ENCODE measurements at places on chromosomes 6 and 20.

- no peak for DNase-seq
These were observed 20.1 kb downstream of the ZNF831 start for GRCh38 chr20:59183751-59184150.

DNA sequence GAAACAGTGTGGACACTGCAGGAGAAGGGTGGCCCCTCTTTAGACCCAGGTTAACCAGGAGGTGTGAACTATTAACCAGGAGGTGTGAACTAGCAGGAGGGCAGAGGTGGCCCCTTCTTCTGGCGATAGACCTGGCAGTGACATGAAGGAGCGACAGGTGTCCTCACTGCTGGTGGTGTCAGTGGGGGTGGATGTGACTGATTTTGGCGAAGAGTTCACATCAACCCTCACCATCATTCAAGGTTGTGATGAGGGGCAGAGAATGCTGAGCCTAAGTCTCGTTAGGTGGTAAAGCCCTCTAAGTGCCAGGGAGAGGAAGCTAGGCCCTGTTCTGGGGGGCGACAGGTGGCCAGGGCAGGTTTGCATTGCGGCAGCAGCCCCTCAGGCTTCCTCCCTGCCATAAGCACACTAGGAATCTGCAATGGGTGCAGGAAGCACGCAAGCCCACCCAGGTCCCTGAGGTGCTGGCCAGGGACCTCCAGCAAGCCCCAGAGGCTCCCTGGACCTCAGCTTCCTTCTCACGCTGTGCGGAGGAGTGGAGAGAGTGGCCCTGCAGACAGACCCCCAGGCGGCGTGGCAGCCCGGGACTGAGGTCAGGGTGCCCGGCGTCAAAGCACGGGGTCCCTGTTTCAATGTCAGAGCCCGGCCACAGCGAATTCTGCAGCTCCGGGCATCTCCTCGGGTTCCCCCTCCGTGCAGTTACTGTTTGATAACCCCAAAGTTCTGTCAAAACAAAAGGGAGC, 13.7 kb downstream of the NPEPL1 start:
- no peak for DNase-seq

DNA sequence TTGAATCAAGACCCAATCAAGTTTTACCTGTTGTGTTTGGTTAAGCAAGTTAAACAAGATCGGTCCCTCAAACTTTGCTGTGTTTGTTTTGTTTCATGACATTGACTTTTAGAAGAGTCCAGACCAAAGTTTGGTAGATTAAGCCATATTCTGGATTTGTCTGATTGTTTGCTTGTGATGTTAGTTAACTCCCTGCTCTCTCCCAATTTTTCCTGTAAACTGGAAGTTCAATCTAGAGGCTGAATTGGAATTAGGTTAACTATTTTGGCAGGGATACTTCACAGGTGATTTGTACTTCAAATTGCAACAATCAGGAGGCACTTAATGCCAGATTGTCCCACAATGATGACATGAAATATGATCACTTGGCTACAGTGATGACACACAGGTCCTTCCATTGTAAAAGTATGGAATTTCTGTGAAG, 13.6 kb upstream of the SH3BGRL2 start:
- DNase-seq: no peak

GRCh38 chr20:25207149-25207959, 11.8 kb downstream of the ENTPD6 start:
- no peak for DNase-seq

- DNase-seq: no peak
These were observed 47.8 kb upstream of the GATA5 start for GRCh38 chr20:62523473-62524203.

DNA sequence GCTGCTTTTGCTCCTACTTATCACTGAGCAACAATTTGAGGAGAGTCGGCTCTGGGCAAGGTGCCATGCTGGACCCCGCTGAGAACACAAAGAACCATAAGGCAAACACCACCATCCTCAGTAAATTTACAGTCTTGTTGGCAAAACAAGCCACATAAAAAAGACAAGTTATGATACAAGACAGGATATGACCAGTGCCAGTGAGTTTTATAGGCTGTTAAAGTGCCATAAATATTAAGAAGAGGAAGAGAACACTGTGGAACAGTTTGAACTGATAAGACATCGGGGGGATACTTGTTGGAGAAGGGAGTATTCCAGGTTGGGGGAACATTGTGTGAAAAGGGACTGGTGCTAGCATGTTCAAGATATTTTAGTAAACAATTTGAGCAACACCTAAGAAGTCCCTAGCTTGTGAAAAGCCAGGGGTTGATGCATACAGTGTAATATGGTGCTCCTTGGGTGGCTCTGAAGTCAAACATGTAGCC, 25.3 kb upstream of the RIPOR2 start:
- DNase-seq: no peak

Measured in hepatic stellate cell (primary cell).